ENCODE measurements at places on chromosomes 4 and X.

DNA sequence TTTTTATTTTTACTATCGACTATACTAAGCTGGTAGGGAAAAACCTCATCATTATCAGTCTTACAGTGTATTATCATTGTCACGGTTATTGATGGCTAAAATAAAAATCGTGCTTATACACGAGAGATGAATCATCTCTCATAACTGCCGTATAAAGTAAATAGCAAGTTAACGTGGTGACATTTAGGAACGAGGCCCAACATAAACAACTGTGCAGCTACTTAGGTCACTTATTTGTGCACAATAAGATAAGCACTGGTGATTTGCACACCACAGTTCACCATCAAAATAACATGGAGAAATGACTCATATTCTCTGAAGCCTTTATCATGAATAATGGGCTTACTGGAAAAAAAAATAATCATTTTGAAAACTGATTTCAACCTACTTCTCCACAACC lies 482.0 kb upstream of the TENM3 start:
- H3K36me3 ChIP-seq: no peaks in the 10 kb centered on the region
- peaks cover under 1% of the 10 kb centered on the region for H3K27me3 ChIP-seq
- DNase-seq: no peak
- no peak overlapping the region for H3K4me3 ChIP-seq
- no peak overlapping the region for H3K27ac ChIP-seq

DNA sequence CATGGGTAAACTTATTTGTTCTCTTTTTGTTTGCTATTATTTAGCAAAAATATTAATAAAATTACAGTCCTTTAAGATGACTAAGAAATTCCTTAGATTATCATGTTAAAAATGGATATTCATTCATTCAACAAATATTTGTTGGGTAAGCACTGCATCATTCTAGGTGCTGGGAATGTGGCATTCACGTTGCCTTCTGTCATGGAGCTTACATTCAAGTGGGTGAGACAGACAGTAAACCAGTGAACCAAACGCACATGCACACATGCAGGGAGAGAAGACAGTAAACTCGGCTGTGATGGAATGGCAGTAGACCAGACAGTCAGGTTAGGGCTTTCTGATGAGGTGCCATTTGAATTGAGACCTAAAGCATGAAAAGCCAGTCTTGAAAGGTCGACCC lies 91.8 kb downstream of the STOX2 start:
- H3K4me3 ChIP-seq: no peak overlapping the region
- H3K27ac ChIP-seq: no peak overlapping the region
- no peak for DNase-seq
- H3K27me3 ChIP-seq: no peaks in the 10 kb centered on the region

DNA sequence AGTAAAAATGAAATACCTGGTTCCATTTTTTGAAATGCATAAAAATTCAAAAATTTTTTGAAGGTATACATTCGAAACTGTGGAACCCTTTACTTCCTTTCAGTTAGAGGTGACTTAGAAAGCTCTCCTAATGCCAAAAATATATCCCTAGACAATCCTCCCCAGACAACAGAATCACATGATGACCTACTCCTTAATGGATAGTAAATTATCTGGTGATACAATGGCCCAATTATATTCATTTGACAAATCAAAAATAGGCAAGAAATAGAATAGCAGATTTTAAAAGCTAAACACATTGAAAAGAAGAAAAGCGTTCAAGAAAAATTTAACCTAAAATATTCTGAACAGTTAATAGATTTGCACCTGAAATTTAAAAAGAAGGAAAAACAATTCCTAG lies 3.5 kb upstream of the UGT2A2 start:
- H3K27ac ChIP-seq: no peak overlapping the region
- no peaks in the 10 kb centered on the region for H3K4me1 ChIP-seq
- no peak for DNase-seq
- H3K36me3 ChIP-seq: no peaks in the 10 kb centered on the region
- no peaks in the 10 kb centered on the region for H3K27me3 ChIP-seq

- H3K4me3 ChIP-seq: no peak overlapping the region
- no peaks in the 10 kb centered on the region for H3K36me3 ChIP-seq
- H3K4me1 ChIP-seq: no peaks in the 10 kb centered on the region
- no peak overlapping the region for H3K27ac ChIP-seq
- DNase-seq: no peak
Observed at GRCh38 chrX:154711264-154711663, 39.6 kb downstream of the GAB3 start.

GRCh38 chrX:28229217-28229616 lies 248.0 kb upstream of the DCAF8L1 start:
- no peak overlapping the region for H3K27ac ChIP-seq
- no peaks in the 10 kb centered on the region for H3K4me1 ChIP-seq
- no peak for DNase-seq
- no peaks in the 10 kb centered on the region for H3K36me3 ChIP-seq
- H3K27me3 ChIP-seq: no peaks in the 10 kb centered on the region
- no peak overlapping the region for H3K4me3 ChIP-seq

DNA sequence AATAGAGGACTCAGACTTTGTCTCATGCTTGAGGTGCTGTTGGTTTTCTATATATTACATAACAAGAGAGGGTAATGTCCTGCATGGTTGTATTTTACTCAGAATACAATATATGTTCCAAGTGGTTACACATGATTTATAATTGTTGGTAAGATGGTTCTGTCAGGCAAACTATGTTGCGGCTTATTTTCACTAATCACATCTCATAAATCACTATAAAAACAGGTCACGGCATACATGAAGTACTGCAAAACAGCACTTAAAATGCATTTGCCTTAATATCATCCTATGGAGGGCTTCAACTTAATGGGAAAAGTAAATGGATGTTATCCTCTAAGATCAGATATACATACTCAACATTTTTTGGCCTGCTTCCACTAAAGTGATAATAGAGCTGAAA lies 246.0 kb upstream of the ARSJ start:
- no peaks in the 10 kb centered on the region for H3K36me3 ChIP-seq
- no peak for DNase-seq
- no peak overlapping the region for H3K4me3 ChIP-seq
- H3K4me1 ChIP-seq: no peaks in the 10 kb centered on the region
- H3K27ac ChIP-seq: no peak overlapping the region
